ENCODE measurements at places on chromosomes 2 and 18. TPM values are rescaled to one million over a fixed set of nuclear protein-coding genes. Genes with fewer than 3 reads are reported as not detected.

GRCh38 chr2:229313591-229313990, 42.5 kb upstream of the PID1 start:
- peak; percentile 82 for DNase-seq

- no peak for DNase-seq
Measured at GRCh38 chr18:38427736-38428135, 862.1 kb upstream of the CELF4 start.

DNA sequence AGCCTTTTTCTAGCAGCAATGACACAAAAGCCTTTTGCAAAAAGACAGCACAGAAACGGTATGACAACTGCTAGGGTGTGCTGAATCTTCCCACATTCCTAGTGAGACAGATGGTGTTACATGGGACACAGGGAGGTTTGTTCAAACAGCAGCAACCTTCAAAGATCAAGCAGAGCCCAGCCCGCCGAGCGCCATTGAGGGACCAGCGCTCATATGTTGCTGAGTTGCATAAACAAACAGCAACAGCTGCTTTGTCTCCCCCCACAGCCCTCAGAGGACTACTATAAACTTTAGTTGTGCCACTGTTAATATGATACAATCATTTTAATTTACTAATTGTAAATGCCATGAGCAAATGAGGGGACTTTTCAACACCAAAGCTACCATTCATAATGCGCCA, 117.7 kb downstream of the ZEB2 start:
- DNase-seq: no peak

- DNase-seq: no peak
Measured at GRCh38 chr2:111164078-111164477, 43.4 kb downstream of the BCL2L11 start.

The SLC16A14 gene
- total RNA-seq: under 0.01 TPM

- DNase-seq: no peak
Measured at GRCh38 chr2:168749297-168749696, 53.1 kb upstream of the NOSTRIN start.

DNA sequence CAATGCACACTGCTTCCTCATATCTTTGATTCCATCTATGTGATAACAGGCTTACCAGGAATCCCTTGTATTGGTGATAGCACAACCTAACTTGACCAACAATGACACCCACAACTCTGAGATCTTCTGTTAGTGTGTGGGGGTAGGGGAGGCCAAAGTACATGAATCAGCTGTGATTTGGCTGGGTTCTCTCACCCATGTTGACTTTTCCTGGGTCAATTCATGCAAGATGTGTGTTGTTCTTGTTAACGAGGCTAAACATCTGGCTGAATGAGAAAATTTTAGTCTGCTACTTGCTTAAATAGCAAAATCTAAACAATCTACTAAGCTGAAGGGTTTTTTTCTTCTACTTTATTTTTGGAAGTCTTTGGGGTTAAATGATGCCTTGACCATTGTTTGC, 341.2 kb upstream of the SLC14A2 start:
- DNase-seq: no peak

The GNAL gene
- total RNA-seq: under 0.01 TPM

The HOXD8 gene
- 27.4 TPM for total RNA-seq

GRCh38 chr2:241728627-241729026, 5.8 kb upstream of the D2HGDH start:
- DNase-seq: no peak

- DNase-seq: peak; percentile 79
Measured at GRCh38 chr18:56575819-56576663, 62.4 kb downstream of the TXNL1 start.

The LIPT1 gene
- 4.8 TPM for total RNA-seq

- DNase-seq: no peak
Measured at GRCh38 chr2:85935170-85935745, 46.5 kb upstream of the ST3GAL5 start.

- DNase-seq: no peak
Measured at GRCh38 chr2:182267971-182268370, 158.9 kb downstream of the PDE1A start.

The ITGA6 gene
- 225 TPM for total RNA-seq

- DNase-seq: no peak
Measured at GRCh38 chr18:789397-789796, 22.6 kb downstream of the YES1 start.

GRCh38 chr18:3688690-3689089, 238.7 kb downstream of the TGIF1 start:
- DNase-seq: no peak

- DNase-seq: no peak
Measured at GRCh38 chr2:17057109-17058017, 391.7 kb upstream of the CYRIA start.

The THSD7B gene
- not detected for total RNA-seq

- DNase-seq: no peak
Measured at GRCh38 chr2:190993292-190993643, 20.7 kb downstream of the STAT1 start.

The RMDN2 gene
- total RNA-seq: 2.0 TPM

The FBXO48 gene
- 0.20 TPM for total RNA-seq

The GAL3ST2 gene
- total RNA-seq: not detected

GRCh38 chr2:171166328-171166983, 5.8 kb upstream of the TLK1 start:
- no peak for DNase-seq

DNA sequence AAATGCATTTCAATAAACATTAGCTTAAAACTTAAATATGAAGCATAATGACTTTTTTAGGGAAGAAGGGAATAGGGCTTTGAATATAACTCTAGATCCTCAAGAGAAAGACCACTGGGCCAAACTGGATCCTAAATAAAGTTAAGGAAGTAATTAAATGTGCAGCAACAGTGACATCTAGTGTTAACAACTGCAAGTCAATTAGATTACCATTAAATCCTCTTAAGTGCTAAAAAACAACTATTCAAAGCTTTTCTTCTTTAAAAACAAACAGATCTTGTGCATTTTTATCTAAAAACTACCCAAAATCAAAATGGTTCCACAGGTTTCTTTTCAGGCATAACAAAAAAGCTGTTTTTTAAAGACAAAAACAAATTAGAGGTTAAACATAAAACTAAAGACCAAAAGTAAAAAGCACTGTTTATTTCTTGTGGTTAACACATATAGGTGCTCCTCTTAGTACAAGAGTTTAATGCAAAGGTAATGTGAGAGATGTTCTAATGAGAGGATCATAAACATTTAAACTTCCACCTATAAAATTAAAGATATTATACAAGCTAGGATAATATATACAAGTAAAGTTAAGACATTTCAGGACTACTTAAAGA, 111.4 kb downstream of the THADA start:
- DNase-seq: peak; percentile 91

DNA sequence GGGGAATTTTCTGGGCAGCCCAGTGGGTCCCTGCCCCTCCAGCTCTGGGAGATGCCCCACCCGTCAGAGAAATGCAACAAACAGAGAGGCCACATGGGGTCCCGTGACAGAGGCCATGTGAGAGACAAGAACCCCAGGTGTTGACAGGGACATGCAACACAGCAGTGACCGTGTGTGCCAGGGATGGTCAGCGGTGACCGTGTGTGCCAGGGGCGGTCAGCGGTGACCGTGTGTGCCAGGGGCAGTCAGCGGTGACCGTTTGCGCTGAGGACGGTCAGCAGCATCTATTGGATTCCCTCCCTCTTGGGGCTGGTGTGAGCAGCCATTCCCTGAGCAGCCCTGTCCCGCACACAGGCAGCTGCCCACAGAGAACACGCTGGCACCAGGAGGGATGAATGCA, 146.6 kb upstream of the OTOS start:
- no peak for DNase-seq
